NCI-H187 (cell line): ENCODE measurements at places on chromosomes 6 and 20.

DNA sequence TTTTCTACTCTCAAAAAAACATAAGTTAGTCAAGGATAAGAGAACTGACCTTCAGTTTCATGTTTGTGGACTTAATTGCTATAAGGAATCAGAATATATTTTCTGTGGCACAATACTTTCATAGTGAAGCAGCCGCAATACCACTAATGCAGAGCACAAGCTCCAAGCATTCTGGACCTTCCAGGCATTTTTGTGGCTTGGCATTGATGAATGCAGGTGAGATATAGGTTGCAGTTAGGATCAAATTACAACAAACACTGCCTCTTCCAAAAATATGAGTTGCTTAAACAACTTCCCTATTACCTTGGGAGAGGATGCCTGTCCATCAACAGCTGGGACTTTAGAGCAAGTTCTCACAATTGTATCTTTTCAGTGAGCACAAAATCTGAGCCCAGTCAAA lies 162.8 kb upstream of the RSPO3 start:
- no peak for DNase-seq

DNA sequence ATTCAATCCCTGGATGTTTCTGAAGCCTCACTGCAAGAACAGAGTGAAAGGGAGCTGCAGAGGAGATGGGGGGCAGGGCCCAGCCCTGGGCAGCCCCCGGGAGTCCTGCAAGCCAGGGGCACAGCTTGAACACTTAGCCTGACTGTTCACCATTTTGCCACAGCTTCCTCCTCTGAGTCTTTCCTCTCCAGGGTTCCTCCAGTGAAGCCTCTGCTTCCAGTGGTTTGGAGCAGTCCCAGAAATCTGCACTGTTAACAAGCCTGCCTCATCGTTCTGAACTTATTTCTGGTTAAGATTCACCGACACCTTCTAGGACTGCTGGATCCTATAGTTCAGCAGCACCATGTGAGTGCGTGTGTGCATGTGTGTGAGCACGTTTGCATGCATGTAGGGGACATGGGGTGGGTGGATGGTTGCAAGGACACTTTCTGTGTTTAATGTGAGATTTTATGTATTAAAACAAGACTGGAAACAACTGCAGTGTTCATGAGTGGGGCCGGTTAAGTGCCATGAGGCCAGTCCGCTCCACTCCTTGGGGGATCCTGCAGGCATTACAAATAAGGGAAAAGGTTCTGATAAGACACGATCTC lies 24.6 kb downstream of the CEBPB start:
- no peak for DNase-seq

DNA sequence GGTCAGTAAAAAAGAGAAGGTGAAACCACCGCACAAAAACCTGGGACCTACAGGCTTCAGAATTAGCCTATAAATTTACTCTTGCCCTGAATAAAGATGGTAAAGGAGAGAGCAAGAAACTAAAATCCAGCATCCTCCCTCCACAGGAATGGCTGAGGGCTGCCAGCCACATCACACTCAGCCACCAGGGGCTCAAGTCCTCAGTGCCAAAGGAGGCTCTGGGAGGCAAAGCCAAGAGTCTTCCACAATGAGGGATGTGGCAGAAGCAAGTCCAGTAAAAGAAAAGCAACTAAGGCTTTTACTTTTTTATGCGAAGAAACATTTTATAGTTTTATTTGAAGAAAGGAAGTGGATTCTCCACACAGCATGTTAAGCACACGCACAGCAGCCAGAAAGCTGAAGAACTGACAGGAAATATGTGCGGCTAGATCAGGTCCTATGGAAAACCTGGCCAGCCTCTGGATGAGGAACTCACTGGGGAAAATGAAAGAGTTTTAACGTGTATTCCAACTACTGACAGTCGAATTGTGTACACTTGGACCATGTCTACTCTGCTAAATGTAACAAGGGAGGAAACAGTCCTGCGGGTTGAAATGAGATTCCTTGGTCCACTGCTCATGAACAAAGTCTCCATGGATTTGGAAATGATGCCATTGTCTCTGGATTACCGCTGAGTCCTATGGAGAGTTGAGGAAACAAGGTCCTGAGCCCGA lies 219.4 kb upstream of the SSTR4 start:
- no peak for DNase-seq

- DNase-seq, result no peak
Observed at GRCh38 chr6:13261464-13261994, 66.8 kb downstream of the TBC1D7 start.

DNA sequence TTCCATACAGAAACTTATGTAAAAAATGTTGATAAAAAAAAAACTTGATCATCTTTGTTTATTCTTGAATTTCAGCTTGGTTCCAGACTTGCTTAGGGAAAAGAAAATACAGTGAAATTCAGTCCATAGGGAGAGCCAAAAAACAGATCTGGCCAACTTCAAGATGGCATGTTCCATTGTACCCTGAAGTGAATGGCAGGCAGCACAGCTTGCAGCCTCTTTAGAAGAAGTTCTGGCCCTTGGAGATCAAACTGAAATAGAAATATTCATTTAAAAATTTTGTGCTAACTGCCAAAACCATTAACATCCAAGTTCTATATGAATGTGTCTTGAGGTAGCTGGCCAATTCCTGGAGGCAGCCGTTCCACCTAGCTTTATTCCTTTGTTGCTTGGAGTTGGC lies 448.4 kb downstream of the EPM2A start:
- no peak for DNase-seq

- no peak for DNase-seq
Observed at GRCh38 chr6:150272264-150272975, 96.4 kb upstream of the IYD start.
